ENCODE measurements at places on chromosomes 4 and X. TPM values are rescaled to one million over a fixed set of nuclear protein-coding genes. Genes with fewer than 3 reads are reported as not detected.

GRCh38 chr4:163263606-163264005 lies 68.8 kb downstream of the NPY1R start:
- DNase-seq: no peak

PARM1 gene
- polyA plus RNA-seq: 29.0 TPM

- DNase-seq: peak; percentile 16
Measured at GRCh38 chrX:135484641-135485289, 35.7 kb upstream of the INTS6L start.

DNA sequence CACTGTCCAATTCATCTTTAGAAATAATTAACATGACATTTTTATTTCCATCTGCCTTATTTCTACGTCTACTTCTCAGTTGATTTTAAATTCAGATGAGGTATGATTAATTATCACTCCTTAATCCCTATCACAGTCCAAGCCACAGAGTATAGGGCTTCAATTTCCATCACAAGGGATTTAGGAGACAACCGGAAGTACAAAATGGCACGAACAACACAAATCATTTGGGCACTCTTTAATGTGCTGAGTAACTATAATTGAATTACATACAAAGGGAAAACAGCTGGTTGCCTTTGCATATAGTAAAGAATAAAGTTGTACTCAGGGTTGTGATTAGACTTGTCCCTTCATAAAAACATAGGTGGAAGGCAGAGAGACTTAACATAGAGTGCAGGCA lies 290.4 kb upstream of the MAGEB16 start:
- DNase-seq: no peak

DNA sequence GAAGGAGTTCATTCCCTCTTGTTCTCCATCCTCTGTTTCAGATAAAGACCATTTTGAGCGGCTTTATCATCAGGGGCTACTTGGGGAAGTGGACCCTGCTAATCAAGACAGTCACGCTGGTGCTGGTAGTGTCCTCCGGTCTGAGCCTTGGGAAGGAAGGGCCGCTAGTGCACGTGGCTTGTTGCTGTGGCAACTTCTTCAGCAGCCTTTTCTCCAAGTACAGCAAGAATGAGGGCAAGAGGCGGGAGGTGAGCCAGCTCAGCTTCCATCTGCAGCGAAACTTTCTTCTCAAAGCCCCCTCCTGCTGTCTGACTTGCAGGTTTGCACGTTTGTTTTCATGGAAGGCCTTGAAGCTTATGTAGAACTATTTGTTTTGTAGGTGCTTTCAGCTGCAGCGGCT lies 49.5 kb downstream of the CLCN4 start:
- DNase-seq: no peak

CDX4 gene
- polyA plus RNA-seq: 0.21 TPM

CFI gene
- polyA plus RNA-seq: 26.0 TPM

SSX3 gene
- polyA plus RNA-seq: 17.7 TPM

GRCh38 chr4:7173841-7174449 lies 18.4 kb upstream of the SORCS2 start:
- no peak for DNase-seq

DNA sequence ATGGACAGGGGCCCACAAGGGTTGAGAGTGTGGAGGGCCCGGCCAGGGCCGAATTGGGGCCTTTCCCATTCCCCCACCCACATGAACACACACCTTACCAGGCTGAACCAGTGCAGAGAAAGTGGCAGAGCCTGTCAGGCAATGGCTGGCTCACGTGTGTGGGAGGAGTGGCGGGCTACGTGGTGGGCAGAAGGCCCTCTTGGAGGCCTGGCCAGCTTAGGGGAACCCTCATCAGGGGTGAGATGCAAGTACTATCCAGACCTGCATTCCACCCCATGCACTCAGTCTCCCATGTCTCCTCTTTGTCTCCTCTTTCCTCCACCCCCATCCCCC lies 965 bp downstream of the TCEAL4 start:
- peak; percentile 32 for DNase-seq

KCNE5 gene
- polyA plus RNA-seq: 0.57 TPM

FHDC1 gene
- 2.9 TPM for polyA plus RNA-seq

- DNase-seq: no peak
Measured at GRCh38 chr4:37400241-37400881, 155.8 kb downstream of the NWD2 start.

GRCh38 chr4:144402999-144403398 lies 243.0 kb upstream of the HHIP start:
- DNase-seq: no peak

DNA sequence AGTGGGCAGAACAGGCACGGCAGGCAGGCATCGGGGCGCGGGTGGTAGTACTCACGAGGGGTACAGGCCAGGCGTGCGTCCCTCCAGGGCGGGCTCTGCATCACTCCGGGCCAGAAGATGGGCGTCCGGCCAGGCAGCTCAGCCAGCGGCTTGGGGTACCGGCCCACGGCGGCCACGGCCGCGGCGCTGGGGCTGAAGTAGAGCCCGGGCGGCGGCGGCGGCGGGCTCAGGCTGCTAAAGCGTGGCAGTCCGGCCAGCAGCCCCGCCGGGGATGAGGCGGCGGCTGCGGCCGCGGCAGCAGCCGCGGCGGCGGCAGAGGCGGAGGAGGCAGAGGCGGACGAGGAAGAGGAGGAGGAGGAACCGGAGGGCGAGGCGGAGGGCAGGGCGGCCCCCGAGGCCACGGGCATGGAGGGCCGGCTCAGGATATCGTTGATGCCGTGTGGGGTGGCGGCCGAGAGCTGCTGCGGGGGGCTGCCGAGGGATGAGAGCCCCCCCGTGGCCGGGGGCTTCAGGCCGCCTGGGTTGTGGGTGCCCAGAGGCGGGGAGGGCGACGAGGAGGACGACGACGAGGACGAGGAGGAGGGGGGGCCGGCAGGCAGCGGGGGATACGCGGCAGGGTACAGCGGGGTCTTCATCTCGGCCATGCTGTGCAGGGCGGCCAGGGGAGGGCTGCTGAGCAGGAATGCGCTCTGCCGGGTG lies 1.4 kb downstream of the NKX6-1 start:
- no peak for DNase-seq

HNRNPD gene
- 221 TPM for polyA plus RNA-seq

- DNase-seq: no peak
Measured at GRCh38 chr4:85707611-85708010, 232.7 kb downstream of the ARHGAP24 start.

GRCh38 chr4:118918388-118918787 lies 29.7 kb downstream of the SYNPO2 start:
- peak; percentile 34 for DNase-seq

CENPI gene
- polyA plus RNA-seq: 0.69 TPM

MAGEB1 gene
- polyA plus RNA-seq: 36.6 TPM

DNA sequence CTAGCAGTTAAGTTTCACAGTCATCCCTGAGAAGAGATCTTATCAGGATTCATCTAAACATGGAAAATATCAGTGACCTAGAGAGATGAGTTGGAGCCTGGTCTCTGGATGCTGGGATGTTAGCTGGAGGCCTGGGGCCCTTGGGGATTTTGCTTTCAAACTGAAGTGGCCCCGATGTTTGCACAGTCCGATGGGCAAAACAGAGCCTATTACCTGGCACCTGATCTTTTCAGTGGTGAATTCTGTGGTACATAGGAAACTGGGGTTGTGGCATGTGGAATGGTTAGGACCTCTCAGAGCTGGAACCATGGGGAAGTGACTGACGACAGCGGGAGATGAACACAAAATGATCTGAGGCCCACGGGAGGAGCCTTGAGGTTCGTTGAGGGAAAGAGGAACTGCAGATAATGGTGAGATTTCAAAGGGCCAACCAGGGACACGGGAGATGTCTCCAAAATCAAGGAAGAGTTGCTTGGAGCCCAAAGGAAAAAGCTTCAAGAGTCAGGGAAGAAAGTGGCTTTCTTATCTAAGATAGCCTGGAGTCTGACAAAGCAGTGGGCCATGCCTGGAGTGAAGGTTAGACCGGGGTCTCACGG lies 17.8 kb upstream of the TENM3 start:
- DNase-seq: no peak

GRCh38 chr4:169100670-169101101 lies 90.6 kb upstream of the CBR4 start:
- DNase-seq: no peak

GLUD2 gene
- 68.5 TPM for polyA plus RNA-seq

- no peak for DNase-seq
Measured at GRCh38 chr4:31291238-31291637, 571.1 kb downstream of the PCDH7 start.

GRCh38 chr4:153241295-153241694 lies 37.1 kb downstream of the TRIM2 start:
- no peak for DNase-seq

FGA gene
- 9.1 TPM for polyA plus RNA-seq

GRCh38 chr4:6991771-6992557 lies 51.2 kb upstream of the TADA2B start:
- peak; percentile 78 for DNase-seq

- no peak for DNase-seq
Measured at GRCh38 chr4:152981278-152981677, 45.2 kb downstream of the FHDC1 start.

HS6ST2 gene
- 3.7 TPM for polyA plus RNA-seq

GRCh38 chrX:107845625-107846024 lies 20.0 kb downstream of the MID2 start:
- no peak for DNase-seq

DNA sequence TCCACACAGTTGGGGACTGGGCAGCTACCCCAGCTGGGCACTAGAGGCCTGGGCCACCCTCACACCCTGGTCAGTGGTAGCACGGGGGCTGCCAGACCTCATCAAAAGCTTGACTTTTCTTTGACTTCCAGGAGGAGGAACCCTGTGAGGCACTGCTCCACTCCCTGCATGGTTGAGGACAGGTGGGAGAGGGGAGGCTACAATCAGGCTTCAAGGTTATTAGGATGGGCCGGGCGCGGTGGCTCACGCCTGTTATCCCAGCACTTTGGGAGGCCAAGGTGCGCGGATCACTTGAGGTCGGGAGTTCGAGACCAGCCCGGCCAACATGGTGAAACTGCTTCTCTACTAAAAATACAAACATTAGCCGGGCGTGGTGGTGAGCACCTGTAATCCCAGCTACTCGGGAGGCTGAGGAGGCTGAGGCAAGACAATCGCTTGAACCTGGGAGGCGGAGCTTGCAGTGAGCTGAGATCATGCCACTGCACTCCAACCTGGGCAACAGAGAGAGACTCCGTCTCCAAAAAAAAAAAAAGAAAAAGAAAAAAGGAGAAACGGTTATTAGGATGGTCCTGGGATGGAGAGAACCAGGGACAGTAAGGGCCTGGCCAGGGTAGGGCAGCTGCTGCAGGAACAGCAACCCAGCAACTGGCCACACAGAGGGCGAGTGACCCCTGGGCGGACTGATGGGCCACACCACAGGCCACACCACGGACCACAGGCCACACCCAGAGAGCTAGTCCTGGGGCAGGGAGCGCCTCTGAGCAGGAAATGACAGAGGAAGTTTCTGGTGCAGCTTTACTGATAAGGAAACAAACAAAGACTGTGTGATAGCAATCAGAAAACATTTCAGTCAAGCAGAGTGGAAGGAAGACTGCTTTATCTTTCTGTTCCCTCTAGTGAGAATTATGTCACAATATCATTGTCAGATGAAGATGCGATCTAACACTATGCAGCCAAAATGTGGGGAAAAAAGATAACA lies 20.5 kb upstream of the OPN1LW start:
- no peak for DNase-seq

- peak; percentile 19 for DNase-seq
Measured at GRCh38 chrX:136176399-136176825, 29.1 kb downstream of the FHL1 start.

FGFBP1 gene
- polyA plus RNA-seq: 1.1 TPM

- no peak for DNase-seq
Measured at GRCh38 chr4:92791871-92792440, 488.2 kb downstream of the GRID2 start.

LPAR4 gene
- polyA plus RNA-seq: not detected

GRCh38 chr4:79897174-79897573 lies 175.9 kb downstream of the ANTXR2 start:
- no peak for DNase-seq

GRCh38 chrX:28876408-28876807 lies 289.2 kb downstream of the IL1RAPL1 start:
- DNase-seq: no peak

TCEAL3 gene
- 62.0 TPM for polyA plus RNA-seq

CTAG1A gene
- 7.1 TPM for polyA plus RNA-seq

GRCh38 chrX:16207634-16208033 lies 40.4 kb downstream of the MAGEB17 start:
- no peak for DNase-seq

SULT1B1 gene
- polyA plus RNA-seq: 0.34 TPM

DNA sequence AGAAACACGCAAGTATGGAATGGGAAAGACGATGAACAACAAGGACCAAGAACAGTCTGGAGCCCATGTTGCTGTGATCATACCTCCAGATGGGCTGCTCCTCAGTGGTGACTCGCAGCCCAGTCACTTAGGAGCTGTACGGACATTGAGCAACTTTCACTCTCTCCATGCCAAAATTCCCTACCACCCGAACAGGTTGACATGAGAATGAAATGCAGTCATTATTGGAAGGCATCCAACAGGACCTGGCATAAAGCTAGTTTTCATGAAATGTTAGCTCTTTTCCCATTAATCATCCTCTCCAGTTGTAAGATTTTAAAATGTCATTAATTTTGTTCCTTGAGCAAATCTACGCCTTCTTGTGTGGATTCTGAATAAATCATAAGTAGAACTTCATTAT lies 82.7 kb upstream of the GPM6B start:
- no peak for DNase-seq

- DNase-seq: no peak
Measured at GRCh38 chrX:134241960-134242619, 5.1 kb downstream of the CCDC160 start.

DNA sequence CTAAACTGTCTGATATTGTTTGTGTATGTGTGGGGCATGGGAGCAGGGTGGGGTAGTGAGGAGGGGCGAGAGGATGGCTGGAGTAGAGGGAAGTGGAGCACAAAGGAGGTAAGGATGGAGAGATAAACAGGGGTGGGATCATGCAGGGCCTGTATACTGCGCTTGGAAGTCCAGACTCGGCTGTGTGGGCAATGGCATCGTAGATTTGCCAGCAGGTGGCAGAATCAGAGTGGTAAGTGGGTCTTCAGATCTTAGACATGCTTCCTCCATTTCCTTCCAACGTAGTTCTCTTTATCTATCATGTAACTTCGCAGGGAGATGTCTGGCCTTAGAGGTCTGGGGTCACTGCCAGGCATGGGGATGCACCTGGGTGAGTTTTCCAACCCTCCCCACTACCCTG lies 155.5 kb downstream of the PDGFRA start:
- DNase-seq: peak; percentile 47

DNA sequence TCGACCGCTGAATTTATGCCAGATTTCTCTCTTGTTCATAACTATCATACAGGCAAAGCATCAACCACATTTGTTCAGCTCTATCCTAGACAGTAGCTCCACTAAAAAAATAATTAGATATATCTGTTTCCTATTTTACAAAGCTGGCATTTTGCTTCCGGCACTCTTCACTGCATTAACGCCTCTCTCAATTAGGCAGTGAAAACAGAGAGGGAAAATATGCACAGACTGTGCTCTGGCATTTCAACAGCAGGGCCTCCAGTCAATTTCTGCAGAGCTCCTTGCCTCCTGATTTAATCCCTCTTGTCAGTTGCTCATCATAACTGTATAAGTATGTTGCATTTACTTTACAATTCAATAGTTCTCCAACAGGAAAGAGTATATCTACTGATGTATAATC lies 666.9 kb upstream of the INTU start:
- DNase-seq: no peak

- no peak for DNase-seq
Measured at GRCh38 chrX:47198687-47199080, 5.1 kb downstream of the UBA1 start.
